CD4-positive, alpha-beta T cell (primary cell): ENCODE measurements at places on chromosomes 2 and 18.

DNA sequence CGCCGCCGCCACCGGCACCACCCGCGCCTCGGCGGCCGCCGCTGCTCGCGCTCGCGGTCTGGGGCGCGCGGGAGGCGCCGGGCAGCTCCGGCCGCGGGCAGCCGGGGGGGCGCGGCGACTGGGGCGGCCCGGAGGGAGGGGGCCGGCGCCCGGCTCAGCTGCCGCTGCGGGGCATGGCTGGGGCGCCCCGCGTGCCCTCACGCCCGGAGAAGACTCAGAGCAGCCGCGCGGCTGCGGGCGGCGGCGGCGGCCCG is 295 bp downstream of the GAREM1 start:
- no peak for DNase-seq

GRCh38 chr18:12585218-12585617 is 72.7 kb downstream of the SPIRE1 start:
- no peak for DNase-seq

GRCh38 chr2:10772868-10773215 is 39.7 kb downstream of the PDIA6 start:
- no peak for DNase-seq

DNA sequence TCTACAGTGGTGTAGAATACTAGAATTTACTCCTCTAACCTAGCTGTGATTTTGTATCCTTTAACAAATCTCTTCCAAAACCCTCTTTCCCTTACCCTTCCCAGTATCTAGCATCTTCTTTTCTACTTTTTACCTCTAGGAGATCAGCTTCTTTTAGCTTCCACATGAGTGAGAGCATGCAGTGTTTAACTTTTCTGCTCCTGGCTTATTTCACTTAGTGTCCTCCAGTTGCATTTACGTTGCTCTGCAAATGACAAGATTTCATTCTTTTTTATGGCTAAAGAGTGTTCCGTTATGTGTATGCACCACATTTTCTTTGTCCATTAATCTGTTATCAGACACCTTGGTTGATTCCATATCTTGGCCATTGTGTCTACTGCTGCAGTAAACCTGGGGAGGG is 228.5 kb downstream of the PRKCE start:
- DNase-seq, result no peak

GRCh38 chr18:49101236-49101635 is 150.5 kb upstream of the SMAD7 start:
- no peak for DNase-seq

DNA sequence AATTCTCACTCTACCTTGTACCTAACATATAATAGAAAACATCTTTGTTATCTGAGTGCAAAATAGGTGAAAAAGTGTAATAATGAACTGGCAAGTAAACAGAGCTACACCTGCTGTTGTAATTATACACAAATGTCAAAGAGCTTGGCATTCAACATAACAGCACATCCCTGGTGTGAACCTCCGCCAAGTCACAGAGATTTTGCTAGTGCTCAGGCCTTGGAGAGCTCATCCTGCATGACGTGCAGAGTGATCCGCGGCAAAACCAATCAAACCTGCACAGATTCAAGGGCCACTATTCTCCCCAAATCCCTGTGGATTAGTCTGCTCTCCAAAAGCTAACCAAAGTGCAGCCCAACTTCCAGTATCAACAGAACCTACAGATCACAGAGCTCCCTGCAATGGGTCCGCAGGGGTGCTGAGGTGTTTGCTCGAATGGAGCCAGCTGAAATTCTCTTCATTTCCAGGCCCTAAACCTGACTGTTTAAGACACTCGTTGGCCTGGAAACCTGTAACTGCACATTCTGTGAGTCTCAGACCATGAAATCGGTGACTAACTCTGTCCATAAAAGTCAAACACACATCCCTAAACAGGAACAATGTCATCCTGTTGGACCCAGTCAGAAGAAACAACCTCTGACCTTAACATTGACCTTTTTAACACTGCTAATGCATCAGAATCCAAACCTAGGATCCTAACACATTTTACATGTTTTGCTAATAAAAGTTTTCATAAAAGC is 111.8 kb downstream of the EPB41L3 start:
- no peak for DNase-seq
